CD4-positive, alpha-beta T cell treated with Interleukin-10 for 1 hour (primary cell): ENCODE measurements at places on chromosomes 6 and 20.
A peak's percentile ranks its signal among the peaks of the same experiment; 100 is the strongest.

GRCh38 chr6:36592221-36592655 is 1.9 kb upstream of the SRSF3 start:
- DNase-seq = no peak

- no peak for DNase-seq
These were observed 18.9 kb downstream of the MAN1A1 start for GRCh38 chr6:119330520-119331113.

- DNase-seq = no peak
These were observed 40.4 kb downstream of the FAM184A start for GRCh38 chr6:119037941-119038623.

DNA sequence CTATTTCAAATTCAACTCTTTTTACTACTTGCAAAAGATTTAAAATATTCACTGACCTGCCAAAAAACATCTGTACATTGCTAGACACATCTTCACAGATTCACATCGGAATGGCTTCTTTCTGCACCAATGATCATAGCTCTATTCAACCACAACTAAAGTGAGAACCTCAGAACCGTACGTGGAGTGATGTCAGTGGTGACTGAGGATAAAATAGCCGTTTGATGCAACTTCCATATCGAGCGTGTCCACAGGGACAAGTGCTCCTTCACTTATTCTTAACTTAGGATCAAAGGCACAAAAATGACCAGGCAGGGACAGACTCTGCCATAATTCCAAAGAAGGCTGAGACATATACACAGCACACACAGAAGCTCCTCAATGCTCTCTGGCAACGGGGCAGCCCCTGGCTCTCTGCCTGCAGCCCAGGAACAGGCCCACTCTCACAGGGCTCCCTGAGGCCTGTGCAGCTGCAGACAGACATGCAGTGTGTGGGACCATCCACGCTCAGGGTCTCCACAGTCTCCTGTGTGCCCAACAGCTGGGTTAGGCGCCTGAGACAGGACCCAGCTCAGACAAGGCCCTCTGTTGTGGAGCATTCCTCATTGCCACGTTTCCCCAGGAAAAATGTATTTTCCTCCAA is 22.8 kb downstream of the FYN start:
- peak; percentile 49 for DNase-seq

DNA sequence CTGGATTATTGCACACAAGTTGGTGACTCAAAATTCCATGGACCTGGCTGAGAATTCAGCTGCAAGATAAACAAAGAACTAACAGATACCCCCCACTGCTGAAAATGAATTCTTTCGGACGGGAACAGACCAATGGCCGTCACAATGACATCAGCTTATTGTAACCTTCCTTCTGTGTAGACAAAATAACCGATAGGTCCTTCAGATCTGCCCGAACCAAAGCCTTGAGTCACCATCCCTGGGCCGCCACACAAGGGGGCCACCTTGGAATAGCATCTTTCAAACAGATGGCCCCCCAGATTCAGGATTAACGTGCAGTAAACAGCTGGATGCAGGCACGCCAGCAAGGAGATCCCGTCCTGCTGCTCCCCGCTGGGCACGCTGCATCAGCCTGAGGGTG is 214.0 kb upstream of the EXOC2 start:
- DNase-seq = no peak

- no peak for DNase-seq
These were observed 12.7 kb upstream of the SIRT5 start for GRCh38 chr6:13561624-13562267.

DNA sequence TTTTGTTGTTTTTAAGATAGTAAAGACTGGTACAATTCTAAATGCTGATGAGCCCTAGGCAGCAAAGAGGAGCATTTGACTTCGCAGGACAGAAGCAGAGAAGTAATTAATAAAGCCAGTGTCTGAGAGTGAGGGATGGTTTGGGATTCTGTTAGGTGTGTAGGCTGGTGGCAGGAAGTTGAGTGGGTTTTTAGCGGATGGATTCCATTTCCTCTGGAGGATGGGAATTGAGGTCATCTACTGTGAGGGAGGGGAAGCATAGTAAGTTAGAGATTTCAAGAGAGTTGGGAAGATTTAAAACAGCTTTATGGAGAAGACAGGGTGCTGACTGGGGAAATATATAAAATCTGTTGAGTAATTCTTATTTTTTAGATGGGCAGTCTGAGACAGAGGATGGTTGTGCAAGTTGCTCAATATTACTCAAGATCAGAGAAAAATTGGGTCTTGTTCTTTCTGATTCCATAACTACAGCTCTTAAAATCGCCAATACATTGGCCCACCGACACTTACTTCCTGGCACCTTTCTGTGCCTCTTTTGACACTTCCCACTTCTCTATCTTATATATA is 48.8 kb downstream of the PRL start:
- no peak for DNase-seq

DNA sequence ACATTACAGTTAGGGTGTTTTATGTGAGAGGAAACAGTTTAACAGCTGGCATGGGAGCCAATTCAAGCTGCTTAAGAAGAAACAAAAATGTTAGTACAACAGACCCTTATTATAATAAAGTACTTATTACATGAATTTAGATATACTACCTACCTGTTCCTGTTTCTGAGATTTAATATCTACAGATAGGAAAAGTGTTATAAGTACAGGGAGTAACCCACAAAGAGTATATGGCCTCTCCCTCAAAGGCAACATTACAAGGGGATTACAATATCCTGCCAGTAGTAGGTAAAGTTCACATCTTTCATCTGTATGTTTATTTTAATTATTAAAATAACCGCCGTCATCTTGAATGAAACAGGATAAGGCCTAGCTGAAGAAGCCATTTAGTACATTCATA is 1.8 kb upstream of the ME1 start:
- no peak for DNase-seq

DNA sequence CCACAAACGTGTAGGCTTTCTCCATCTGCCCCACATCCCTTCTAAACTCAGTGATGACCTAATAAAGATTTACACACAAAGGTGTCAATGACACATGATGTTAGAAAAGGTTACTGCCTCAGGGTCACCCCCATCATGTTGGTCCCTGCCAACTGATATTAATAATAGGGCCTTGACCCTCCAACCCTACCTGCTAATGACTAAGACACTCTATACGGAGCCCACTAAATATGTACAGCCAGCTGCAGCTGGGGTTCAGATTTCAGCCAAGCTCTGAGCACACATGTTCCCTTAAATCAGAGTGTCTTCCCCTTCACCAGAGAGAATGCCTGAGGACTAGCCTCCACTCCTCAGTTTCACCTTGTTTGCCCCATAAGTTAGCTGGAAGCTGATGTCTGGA is 67.4 kb upstream of the SNRPB2 start:
- DNase-seq = no peak

DNA sequence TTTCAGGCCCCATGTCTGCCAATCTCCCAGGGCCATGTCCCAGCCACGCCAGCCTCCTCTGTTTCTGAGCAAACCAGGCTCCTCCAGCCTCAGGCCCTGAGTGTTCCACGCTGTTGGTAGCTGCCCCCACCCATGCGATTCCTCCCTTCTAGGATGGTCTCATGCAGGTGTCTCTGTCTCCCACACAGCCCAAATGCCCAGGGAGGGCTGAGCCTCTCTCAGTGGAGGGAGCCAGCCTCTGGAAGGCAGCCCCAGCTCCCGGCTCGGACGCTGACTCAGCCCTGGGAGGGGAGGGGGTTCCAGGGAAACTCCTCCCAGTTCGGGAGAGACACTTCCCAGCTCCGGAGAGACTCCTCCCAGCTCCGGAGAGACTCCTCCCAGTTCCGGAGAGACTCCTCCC is 122.9 kb upstream of the AFDN start:
- no peak for DNase-seq

GRCh38 chr20:8798505-8798904 is 270.4 kb upstream of the PLCB4 start:
- DNase-seq = no peak

DNA sequence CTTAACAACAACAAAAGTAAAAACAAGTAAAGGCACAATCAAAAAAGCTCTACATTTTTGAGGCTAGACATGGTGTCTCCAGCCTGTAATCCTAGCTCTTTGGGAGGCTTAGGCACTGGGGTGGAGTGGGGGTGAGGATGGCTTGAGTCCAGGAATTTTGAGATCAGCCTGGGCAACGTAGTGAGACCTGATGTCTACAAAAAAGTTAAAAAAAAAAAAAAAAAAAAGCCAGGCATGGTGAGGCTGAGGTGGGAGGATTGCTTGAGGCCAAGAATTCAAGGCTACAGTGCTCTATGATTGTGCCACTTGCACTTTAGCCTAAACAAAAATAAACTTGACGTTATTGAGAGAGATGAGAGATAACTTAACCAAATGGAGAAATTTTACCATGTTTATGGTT is 60.1 kb downstream of the QKI start:
- DNase-seq = no peak

- no peak for DNase-seq
These were observed at the start of gene HMGCLL1 for GRCh38 chr6:55578537-55579363. Gene HMGCLL1, minus strand, starts transcription at chr6:55579192. Its CDS starts 137 bp downstream, at chr6:55579055.

- no peak for DNase-seq
These were observed 1.1 kb upstream of the RNF182 start for GRCh38 chr6:13923527-13924145.

- no peak for DNase-seq
These were observed 18.1 kb downstream of the PNLDC1 start for GRCh38 chr6:159817951-159818739.

DNA sequence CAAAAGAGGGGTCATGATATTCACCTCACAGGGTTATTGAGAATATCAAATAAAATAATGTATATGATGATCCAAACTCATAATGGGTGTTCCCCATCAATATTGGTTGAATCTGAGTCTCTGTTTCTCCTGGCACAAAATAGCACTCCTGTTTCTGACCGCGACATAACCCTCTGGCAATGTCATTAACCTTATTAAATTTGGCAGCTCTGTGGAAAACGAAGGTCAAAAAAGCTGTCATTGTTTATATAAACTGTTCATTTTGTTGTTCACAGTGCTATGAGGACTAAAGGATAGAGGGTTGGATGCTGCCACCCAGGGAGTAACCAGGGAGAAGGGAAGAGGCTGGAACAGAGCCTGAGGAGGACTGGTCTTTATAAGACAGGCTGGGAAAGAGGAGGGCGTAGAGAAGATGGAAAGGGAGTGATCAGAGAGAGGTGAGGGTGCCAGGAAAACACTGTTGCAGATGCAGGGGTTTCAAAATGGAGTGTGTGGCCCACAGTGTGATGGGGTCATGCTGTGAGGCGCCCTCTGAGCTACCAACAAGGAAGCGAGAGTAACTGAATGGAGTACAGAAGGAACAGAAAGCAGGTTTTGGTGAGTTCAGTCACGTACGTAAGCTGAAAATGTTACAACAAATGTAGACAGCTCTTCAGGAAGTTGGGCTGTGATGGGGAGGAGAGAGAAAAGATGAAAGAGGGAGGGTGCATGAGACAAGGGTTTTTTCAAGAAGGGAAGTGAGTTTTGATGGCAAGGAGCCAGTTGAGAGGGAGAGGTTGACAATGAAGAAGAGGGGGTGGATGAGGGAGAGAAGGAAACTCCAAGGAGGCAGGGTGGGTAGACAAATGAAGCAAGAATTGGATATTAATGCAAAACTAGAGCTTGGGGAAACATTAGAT is 251.6 kb upstream of the TAB2 start:
- peak; percentile 78 for DNase-seq

GRCh38 chr6:130020073-130020906 is 1.9 kb downstream of the L3MBTL3 start:
- peak; percentile 58 for DNase-seq

GRCh38 chr20:57871237-57871632 is 161.4 kb upstream of the PMEPA1 start:
- no peak for DNase-seq

- DNase-seq = no peak
These were observed 105.5 kb downstream of the SYNE1 start for GRCh38 chr6:152531659-152532058.

DNA sequence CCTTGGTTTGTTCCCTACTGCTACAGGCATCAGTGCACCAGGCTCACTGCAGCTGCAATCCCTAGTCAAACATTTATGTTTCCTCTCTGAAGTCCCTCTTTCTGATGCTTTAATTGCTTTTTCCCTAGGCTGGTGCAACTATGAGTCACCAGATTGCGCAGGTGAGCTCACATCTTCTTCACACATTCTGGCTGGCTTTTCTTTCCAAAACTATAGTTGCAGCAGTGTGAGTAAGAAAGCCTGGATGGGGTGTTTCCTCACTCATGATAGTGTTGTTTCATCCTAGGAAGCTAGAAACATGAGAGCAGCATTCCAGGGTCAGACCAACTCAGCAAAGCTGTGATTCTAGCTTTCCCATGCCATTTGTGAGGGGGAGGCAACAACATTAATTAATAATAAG is 296.4 kb downstream of the PAX1 start:
- DNase-seq = no peak

DNA sequence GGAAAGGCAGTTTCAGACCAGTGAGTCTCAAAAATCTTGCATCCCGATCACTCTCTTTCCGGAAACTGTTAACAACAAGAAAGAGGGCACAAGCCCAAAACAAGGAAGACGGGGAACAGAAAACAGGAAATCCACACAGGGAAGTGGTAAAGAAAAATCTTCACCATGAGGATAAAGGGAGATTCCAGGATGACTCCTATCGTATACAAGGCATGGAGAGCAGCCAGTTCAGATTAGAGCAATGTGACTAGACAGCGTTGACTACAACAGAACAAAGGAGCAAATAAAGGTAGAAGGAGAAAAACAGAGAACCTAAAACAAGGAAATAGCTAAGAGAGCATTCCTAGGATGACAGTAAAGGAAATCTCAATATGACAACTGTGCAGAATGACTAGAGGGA is 26.5 kb downstream of the VNN1 start:
- DNase-seq = no peak

DNA sequence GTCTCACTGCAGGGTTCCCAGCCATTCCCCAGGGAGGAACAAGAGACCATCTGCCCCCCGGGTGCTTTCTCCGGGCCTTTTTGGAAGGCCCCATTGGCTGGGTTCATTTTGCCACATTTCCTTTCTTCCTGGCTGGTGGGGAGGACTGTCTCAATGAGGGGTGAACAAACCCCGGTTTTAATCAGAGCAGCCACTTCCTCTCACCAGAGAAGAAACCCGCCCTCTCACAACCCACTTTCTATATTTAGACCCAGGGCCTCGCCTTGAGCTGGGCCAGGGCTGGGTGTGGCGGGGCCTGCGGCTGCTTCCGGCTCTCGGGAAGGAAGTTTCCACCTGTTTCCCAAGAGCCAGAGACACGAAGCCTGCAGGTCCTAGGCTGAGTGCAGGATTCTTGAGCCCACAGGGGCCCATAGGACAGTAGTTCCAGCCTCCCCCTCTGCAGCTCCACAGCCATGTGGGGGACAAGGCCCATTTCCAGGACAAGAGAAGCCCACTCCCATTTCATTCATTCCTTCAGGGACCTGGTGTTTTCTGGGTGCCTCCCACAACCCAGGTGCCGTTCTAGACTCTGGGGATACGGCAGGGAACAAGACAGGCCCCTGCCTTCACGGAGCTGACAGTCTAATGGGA is 41.8 kb downstream of the RBM38 start:
- DNase-seq = peak; percentile 81

GRCh38 chr6:51892339-51892738 is 195.1 kb downstream of the PKHD1 start:
- DNase-seq = no peak
